ENCODE measurements at places on chromosomes 5 and 9. TPM values are rescaled to one million over a fixed set of nuclear protein-coding genes. Genes with fewer than 3 reads are reported as not detected.

DNA sequence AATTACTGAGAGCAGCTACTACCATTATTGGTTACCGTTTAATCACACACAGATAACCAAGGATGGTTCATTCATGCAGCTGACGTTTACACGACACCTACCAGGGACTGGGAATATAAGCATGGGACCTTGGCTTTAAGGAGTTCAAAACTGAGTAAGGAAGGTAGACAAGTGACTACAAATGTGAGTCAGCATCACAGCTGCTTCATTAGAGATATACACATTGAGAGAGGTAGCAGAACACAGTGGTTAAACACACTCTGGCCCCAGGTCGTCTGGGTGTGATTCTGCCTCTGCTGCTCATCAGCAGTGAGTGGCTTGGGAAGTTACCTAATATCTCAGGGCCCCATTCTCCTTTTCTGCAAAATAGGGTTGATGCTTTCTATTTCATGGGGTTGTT is 268.6 kb downstream of the NR3C1 start:
- no peak for DNase-seq

DNA sequence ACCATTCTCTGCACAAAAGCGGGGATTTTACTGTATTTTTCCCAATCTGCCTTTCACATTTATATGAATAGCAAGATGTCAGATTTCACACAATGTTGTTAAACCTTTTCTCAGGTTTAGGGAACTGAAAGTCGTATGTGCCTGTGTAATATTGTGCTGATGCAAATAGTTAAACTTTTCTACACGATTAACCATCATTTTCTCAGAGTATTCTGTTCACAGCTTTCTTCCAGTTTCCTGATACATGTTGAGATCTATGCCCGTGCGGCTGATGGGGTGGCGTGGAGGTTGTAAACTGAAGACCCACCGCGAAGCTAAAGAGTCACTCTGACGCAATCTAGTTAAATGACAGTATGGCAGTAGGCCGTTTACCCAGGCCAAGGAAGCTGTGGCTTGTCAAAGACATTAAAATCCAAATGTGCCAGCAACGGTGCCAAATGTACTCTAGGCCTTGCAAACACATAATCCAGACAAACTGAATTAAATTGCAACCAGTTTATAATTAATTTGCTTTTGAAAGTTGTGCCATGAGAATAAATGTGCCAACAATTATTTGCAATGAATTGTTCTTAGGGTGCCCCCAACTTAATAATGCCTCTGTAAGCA is 145.7 kb downstream of the EBF1 start:
- DNase-seq: no peak

DNA sequence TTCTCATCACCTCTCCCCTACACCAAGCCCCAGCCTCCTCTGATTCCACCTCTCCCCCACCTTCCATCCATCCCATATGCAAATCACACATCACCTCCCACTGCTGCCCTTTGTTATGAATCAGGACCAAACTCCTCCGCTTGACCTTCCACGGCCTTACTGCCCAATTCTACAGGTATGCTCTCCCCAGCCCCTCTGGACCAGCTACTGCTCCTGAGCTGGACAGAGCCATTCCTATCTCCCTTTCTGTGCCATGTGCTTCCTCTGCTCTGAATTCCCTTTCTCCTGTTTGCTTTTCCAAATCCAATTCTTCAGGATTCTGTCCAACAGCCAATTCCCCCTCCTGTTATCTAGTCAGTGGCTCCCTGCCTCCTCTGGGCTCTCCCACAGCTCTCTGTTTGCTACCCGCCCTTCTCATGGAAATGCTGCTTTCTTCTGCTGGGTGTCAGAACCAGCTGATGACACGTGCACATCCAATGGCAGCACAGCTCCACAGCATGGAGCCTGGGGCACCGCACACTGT is 8.3 kb downstream of the FABP6 start:
- no peak for DNase-seq

DNA sequence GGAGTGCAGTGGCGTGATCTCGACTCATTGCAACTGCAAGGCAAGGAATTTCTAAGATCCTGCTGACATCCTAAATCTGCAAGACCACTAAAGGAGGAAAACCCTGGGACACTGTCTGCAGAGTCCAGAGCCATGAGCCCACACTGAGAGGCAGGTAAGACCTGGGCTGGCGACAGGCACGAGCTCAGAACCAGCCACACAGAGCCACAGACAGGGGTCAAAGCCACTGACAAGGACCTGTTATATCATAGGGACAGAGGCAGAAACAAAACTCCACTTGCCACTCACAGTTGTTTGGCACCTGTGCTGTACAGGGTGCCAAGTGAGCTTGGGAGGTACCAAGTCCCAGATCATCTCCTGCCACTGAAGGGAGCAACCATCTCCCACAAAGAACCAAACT is 34.2 kb downstream of the IPPK start:
- DNase-seq: no peak

DNA sequence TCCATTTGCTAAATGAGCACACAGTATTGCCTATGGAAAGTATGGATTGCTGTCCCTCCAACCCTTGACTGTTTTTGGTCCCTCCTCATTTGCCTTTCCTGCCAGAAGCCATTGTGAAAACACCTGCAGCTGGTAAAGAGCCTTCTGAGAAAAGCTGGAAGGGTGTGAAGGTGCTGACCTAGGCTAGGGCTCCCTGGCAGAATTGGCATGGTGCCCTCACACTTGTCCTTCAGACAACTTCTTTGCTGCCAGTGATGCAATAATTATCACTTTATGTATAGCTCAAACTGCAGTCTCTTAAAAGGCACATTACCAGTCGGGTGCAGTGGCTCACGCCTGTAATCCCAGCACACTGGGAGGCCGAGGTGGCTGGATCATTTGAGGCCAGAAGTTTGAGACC is 4.2 kb downstream of the TXNDC15 start:
- DNase-seq: no peak

DNA sequence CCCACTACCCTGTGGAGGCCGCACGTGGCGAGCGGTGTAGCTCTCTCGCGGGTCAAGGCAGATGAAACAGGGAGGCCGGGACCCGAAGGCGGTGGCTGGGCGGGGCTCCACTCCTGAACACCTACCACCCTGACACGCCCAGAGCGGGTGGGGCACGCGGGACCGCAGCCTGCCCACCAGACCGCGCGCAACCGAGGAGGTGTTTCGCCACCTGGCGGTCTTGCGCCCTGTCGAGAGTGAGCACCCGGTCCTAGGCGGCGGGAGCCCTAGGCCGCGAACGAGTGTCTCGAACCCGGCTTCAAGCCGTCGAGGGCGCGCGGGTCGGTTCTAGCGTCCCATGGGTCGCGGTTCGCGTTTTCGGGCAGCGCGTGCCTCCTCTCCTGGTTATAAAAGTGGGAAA is 2.2 kb upstream of the EXOSC3 start:
- no peak for DNase-seq

DNA sequence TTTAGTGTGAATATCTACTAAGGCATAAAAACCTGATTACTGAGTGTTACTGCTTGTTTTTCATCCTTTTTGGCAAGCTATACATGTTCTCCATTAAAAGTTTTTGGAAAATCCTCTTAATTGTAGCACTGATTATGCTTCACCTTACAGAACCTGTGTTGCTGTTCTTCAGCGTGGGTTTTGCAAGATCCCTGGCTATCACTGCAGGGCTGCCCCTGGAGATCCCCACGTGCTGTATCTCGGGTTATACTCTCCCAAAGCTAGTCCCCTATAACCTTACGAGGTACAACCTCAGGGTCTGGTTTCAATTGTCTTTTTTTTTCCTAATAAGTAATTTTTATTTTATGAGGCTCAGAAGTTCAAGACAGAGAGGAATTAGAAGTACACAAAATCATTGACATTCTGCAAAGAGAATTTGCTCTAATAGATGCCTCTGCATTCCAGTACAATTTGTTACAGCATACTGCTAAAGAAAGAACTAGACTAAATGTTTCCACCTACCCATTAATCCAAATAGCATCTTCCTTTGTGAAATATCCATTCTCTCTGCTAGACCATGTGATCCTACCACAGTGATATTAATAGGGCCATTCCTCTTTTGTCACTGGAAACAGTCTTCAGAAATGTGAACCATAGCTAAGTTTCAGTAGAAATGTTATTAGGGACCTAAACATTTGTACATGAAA is 25.8 kb upstream of the CAMK4 start:
- no peak for DNase-seq

DNA sequence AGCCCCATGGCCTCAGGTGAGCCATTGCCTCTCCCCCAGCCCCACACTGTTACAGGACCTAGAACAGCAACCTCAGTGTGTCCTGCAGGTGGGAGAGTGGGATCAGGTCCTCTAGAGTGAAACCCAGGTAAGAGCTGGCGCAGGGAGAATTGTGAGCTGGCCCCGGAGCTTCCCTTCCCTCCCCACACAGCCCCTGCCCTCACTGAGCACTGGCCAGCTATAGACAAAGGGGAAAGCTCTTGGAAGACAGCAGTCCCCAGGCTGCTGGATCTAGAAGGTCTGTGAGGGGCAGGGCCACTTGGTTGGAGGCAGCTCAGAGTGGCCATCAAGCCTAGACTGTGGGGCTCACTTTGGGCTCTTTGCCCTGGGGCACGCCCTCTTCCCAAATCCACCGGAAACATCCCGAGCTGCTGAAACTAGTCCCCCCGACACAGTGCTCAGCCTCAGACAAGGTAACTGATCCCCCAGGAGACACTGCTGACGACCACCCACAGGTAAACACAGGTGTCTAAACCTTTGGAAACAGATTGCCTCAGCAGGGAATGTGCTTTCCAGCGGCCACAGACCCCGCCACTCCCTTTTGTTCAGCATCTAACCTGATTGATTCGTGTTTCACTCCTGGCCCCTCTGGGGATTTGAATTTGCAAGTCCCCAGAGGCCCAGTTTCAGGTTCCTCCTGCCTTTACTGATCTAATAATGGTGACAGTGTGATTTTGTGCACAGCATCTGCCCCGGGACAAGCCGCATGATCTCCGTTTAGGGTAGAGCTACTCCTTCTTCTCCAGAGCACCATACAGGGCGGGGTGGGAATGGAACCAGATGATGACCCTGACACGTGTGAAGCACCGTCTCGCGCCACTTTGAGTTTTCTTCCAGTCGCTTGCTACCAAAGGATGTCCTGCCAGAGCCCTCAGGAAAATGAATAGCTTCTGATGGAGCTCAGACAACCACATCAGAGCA is 42.2 kb upstream of the ADAMTS2 start:
- no peak for DNase-seq

DNA sequence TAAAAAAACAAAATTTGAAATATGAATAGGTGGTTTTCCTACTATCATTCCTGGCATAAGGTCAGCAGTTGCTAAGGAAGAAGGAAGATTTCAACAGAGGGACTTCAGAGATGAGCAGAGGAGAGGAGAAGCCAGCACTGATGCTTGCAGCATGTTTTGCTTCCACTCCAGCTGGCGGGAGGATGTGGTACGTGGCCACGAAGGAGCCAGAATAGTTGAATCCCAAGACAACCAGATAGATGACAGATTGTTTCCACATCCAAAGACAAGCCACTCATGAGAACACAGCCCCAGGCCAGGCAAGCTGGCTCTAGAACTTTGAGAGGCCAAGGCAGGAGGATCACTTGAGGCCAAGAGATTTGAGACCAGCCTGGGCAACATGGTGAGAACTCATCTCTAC is 15.1 kb downstream of the TIMD4 start:
- no peak for DNase-seq

DNA sequence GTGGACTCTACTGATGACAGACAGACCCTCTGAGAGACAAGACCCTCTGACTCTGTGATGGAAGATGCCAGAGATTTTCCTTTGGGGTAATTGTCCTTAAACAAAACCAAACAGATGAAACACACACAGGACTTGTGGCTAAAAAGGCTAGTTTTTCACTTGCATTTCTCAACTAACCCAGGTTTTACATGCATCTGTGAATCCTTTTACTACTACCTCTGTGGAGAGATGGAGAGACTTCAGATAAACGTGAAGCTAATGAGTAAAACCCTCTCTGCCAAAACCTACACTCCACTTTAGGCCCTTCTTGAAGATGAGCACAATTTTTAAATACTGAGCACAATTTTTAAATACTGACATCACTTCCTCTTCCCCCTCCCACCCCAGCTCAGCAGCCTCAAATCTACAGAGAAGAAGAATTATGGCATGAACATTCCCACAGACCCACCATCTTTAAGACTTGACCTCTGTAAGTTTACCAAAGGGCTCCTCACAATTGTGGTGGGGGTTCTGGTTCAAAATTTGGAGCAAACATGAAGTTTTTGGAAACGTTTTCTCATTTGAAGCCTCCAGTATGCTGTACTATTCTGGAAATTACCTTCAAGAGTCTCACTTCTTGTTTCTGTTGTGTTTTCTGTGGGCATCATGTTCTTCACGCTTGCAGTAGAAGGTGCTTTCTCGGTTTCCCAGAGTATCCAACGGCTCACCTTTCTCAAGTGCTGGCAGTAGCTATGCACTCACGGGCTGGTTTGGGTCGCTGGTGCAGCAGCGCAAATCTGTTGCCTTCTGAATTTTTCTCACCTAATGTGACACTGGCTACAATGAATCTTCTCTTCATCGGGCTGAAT is 42.7 kb downstream of the ACER2 start:
- DNase-seq: no peak

DNA sequence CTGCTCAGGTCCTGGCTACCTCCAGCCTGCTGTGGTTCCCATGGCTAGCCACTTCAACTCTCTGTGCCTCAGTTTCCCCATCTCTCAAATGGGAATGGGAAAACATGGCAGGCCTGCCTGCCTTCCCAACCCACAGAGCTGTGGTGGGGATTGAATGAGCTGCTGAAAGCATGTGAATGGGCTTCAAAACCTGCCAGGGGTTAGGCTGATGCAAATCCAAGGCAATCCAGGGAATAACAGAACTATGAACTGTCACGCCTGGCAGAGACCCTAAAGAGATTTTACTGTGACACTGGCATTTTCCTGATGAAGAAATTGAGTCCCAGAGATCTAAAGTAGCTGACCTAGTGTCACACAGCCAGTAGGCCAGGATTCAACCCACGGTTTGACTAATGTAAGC is 29.9 kb upstream of the TCF7 start:
- no peak for DNase-seq

DNA sequence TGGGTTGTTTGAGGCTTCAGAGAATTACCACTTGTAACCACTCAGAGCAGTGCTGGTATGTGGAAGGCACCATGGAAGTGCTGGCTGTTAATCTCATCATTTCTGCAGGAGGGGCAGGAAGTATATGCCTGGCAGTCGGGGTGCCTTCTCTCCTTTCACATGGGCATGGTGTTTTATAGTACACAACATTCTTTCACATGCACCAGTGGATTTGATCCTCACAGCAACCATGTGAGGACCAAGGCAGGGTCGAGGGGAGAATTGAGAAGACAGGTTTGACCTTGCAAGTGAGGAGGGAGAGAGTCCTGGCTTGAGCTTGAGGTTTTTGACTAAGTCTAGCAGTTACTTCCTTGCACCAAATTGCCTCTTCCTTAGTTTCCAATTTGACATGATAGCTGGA is 38.0 kb upstream of the TRPC7 start:
- DNase-seq: no peak

DNA sequence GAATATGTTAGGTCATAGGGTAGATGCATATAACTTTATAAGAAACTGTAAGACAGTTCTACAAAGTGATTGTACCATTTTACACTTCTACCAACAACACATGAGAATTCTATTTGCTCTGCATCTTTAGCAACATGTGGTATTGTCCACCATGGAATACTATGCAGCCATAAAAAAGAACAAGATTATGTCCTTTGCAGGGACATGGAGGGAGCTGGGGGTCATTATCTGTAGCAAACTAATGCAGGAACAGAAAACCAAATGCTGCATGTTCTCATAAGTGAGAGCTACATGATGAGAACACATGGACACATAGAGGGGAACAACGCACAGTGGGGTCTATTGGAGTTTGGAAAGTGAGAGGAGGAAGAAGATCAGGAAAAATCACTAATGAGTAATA is 22.2 kb upstream of the CER1 start:
- no peak for DNase-seq

The NRARP gene
- total RNA-seq: 0.32 TPM

The UBE2QL1 gene
- not detected for total RNA-seq

The PGM5 gene
- 2.6 TPM for total RNA-seq

The ADCY2 gene
- total RNA-seq: 0.32 TPM

The FOXD4L3 gene
- not detected for total RNA-seq

The LCN10 gene
- total RNA-seq: not detected

The GAS1 gene
- total RNA-seq: 136 TPM
